ENCODE measurements at places on chromosomes 4 and X. TPM values are rescaled to one million over a fixed set of nuclear protein-coding genes. Genes with fewer than 3 reads are reported as not detected.
A peak's percentile ranks its signal among the peaks of the same experiment; 100 is the strongest.

DNA sequence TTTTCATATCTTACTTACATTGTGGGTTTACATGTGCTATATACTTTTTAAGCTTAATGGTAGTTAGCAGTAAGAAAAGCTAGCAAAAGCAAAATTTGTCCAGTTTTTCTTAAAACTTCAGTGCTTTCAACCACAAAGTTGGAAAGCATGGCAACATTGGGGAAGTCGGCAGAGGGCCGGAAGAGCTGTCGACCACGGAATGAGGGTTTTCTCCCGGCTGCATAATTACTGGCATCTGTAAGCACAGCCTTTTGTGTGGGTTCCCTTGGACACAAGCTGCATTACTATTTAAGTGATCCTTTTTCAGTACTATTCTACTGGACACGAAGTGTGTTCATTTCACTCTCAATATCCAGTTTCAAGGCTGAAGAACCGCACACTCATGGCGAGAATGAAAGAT is 560.4 kb downstream of the ANKRD50 start:
- DNase-seq = no peak

DNA sequence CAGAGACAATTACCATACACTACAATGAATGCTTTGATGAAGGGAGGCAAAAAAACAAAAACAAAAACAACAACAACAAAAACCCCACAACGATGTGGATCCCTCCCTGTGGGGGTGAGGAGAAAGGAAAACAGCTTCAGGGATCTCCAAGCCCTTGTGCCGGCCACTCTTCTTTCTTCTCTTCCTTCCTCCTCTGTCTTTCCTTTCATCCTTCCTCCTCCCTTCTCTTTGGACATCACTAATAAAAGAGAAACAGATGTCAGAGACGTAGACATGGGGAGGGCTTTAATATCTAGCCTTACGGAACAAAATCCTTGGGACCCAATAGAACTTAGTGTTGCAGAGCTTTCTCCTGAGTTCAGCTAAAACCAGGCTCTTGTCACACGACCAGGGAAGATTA is 18.8 kb upstream of the STX18 start:
- no peak for DNase-seq

GRCh38 chrX:119013164-119013563 is 38.7 kb downstream of the LONRF3 start:
- no peak for DNase-seq

GRCh38 chr4:40193016-40193571 is 3.7 kb upstream of the RHOH start:
- DNase-seq = peak; percentile 29

DNA sequence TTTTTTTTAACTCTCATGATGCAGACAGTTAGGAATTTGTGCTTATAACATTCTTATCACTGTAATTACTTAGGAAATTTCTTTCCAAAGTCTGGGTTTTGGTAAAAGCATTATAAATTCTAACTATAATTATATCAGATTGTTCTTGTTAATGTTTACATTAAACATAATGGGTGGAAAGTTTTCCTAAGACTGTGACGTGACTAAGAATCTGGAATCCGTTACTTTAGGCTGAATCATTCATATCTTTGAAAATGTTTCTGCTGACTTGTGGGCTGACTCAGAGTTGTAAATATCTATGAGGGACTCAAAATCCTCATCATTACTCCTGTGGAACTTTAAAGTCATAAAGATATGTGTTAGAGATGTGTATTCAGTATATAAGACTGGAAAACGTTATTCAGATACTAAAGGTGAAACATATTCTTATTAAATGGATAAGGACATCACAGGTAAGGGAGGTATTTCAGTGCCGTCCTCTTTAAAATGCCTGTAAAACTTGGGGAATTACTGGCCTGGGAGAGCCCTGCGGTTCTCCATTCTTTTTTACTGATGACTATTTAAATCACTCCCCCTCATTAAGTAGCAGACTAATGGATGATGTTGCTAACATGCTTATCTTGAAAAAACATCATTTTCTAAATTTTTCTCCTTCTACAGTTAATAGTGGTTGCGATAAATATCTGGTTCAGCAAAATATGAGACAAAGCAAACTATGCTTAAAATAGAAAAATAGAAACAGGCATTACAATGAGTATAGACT is 159.0 kb downstream of the DCLK2 start:
- no peak for DNase-seq

DNA sequence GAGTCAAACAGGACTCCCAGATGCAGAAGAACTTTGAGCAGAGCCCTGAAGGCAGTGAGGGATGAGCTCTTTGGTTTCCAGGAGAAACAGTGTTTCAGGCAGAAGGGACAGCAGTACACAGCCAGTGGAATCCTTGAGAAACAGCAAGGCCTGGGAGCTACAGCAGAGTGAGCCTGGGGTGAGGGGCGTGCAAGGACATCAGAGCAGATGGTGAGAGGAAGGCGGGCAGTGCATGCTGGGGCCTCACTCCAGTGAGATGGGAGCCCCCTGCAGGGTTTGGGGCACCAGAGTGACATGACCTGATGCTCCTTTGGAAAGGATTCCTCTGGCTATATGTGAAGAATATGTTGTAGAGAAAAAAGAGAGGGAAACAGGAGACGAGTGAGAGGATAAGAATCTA is 98.1 kb upstream of the EGFL6 start:
- DNase-seq = no peak

- DNase-seq = no peak
Measured at GRCh38 chr4:44159991-44160390, 288.6 kb downstream of the KCTD8 start.

DNA sequence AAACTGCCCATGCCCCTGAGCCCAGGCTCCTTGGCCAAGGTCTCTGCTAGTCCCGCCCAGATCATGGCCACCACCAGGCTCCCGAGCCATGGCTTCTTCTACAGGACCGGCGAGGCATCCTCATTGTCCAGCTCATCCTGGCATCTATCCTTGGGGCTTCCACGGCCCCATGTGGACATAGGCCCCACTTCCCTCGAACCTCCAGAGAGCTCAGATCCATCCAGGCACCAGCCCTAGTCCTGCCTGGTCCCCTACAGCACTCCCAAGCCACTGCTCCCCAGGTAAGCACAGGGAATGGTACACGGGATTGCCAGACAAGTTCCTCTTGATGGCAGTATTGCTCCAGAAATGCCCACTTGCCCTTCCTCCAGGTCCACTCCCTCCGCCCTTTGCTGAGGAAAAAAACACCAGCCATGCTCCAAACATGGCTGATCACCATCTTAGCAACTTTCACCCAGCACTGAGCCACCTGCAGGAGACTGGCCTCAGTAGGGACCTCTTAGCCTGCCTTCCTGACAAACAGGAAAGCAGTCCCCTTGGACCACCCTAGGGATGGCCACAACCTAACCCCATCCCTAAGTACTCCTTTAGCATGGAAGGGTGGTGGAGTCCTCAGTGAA is 272.1 kb upstream of the AGTR2 start:
- no peak for DNase-seq

DNA sequence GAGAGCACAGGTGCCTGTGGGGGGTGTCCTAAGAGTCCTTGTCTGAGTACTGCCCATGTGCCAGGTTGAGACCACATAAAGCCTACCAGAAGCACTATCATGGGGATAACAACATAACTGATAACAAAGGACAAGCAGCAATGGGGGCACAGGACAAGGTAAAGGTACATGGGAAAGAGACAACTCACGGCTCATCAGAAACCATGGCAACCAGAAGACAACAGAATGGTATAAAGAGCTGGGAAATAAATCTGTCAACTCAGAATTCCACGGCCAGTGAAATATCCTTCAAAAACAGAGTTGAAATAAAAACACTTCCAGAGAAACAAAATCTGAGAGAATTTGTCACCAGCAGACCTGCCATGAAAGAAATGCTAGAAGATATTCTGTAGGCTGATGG is 20.0 kb downstream of the CENPU start:
- no peak for DNase-seq

DNA sequence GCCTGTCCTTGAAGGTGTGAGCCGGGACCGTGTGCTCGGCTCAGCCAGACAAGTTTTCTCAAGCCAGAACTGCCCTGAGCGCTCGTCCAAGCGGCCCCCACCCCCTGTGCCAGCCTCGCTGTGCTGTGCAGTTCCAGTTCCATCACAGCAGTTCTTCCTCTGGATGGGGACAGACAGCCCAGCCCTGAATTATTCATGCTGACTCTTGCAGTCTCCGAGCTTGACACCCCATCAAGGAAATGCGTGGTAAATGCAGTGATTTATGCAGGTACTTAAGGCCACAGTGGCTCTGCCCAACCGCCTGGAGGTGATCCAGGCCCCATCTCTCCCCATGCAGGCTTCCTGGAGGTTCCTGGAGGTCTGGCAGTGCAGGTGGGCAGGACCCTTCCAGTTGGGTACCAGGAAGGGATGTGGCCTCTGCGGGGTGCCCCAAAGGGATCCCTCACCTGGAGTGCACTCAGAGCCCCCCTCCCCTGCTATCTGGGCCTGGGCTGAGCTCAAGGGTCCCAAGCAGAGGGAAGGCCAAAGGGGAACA is 44.8 kb upstream of the HMX1 start:
- no peak for DNase-seq

DNA sequence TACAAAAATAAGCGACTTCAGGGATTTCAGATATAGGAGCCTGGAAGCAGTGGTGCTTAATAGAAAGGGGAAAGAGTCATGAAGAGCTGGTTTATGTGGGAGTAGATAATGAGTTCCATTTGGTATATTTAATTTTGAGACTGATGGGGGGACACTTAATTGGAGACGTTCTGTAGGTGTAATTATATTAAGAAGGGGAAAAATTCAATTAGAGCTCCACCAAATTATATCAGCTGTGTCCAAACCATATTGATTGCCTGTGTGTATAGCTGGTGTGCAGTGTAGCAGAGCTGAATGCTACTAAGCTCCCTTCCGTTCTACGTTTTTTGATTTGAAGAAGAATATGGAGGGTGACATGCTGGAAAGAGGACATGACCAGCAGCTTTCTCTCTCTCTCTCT is 282.3 kb downstream of the DMD start:
- no peak for DNase-seq

- DNase-seq = no peak
Measured at GRCh38 chr4:46146993-46147392, 23.1 kb upstream of the GABRG1 start.

DNA sequence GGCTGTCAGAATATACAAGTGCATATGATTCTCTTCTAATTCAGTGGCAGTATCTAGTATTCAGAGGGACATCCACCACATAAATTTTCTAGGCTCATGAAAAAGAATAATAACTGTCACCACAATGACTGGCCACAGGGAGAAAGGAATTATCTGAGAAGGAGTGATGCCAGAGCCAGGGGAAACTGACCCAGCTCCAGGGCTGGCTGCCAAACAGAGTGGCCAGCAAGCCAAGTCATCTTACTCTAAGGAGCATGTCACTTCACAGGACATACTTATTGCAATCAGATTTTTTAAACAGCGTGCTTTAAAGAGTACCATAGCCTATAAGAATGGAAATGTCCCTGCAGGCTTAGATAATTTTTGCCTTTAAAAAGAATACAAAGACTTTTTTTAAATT is 5.8 kb upstream of the SEPTIN11 start:
- DNase-seq = no peak

- DNase-seq = no peak
Measured at GRCh38 chrX:10016519-10017132, 49.5 kb downstream of the CLDN34 start.

The SLC26A1 gene
- 0.21 TPM for total RNA-seq

The HGFAC gene
- not detected for total RNA-seq

The NHSL2 gene
- 0.10 TPM for total RNA-seq

The SOWAHD gene
- total RNA-seq = 0.14 TPM

The MAGEC2 gene
- total RNA-seq = not detected

The NPNT gene
- not detected for total RNA-seq

The TENM3 gene
- not detected for total RNA-seq

Data from activated naive CD8-positive, alpha-beta T cell treated with anti-CD3 and anti-CD28 coated beads for 36 hours (primary cell).